Brain microvascular endothelial cell (primary cell): ENCODE measurements at places on chromosomes 1 and 21.

DNA sequence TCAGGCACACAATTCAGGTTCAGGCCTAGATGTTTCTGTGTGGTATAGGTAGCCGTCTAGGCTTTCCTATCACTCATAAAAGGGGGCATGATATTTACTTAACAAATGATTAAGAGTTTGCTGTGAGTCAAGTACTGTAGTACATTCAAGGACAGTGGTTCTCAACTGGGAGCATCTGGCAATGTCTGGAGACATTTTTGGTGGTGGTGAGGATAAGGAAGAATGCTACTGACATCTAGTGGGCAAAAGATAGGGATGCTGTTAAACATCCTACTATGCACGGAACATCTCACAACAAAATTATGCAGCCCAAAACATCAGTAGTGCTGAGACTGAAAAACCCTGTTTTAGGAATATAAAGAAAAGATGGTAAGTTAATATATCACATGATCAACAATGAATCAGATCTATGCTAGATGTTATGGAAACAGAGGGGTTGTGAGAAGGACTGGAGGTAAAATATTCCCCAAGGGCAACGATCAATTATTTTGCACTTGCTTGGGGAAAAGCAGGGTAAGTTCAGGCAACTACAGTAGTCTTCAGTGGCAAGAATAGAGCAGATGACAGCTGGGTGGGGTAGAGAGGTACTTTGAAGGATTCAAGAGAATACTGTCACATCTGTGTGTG lies 4.9 kb downstream of the DNTTIP2 start:
- DNase-seq = peak; percentile 38

DNA sequence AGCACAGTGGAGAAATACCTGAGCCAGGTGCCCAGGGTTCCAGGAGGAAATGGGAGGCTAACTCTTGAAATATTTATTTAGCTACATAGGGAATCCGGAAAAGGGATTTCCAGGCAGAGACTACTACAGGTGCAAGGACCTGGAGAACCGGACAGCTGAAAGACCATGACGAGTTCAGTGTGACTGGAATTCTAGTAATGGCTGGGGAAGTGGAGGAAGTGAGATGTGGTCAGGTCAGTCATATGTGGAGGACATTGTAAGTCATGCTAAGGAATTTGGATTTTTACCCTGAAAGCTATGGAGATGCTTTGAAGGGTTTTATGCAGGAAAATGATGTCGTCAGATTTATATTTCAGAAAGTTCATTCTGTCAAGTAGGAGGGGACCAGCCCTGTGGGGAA lies 1.8 kb downstream of the CAP1 start:
- no peak for DNase-seq

- DNase-seq = no peak
Observed at GRCh38 chr1:231550448-231550781, 21.9 kb downstream of the TSNAX start.

GRCh38 chr1:91952187-91952586 lies 3.0 kb downstream of the BRDT start:
- no peak for DNase-seq

DNA sequence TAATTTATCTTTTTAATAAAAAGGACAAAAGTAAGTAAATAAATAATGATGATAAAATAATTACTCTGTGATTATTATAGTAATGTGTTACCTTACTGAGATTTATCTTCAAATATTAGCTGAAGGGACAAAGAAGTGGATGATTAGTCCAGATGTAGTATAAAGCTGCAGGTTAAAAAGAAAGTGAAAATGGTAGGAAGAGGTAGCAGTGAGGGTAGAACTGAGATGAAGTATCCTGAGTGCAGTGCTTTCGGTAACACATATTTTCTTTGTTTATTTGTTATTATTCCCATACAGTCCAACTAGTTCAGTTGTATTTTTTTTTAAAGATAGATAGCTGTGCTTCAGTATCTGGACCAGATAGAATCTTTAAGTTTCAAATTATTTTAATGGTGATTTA lies 1203.5 kb downstream of the NCAM2 start:
- no peak for DNase-seq

GRCh38 chr1:182739545-182739944 lies 50.0 kb upstream of the NPL start:
- peak; percentile 25 for DNase-seq

- no peak for DNase-seq
Observed at GRCh38 chr1:200448034-200448762, 38.4 kb upstream of the ZNF281 start.

DNA sequence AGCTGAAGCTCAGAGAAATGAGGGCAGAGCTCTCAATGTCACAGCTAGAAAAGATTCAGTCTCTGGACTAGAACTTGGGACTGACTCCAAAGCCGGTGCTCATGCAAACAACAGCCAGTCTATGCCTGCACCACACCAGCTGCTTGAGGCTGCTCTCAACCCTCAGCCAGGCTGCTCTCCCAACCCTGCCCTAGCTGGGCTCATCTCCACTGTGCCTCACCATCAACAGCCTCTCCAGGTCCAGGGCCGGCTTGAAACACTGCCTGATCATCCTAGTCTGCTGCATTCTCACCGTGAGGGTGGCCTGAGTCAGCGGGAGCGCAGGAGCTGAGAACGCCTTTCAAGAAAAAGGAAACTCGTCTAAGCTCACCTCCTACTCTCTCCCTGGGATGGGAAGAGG lies 94.5 kb downstream of the PTPRU start:
- DNase-seq = no peak

- DNase-seq = no peak
Observed at GRCh38 chr1:227364657-227365056, 46.4 kb upstream of the CDC42BPA start.

- DNase-seq = no peak
Observed at GRCh38 chr1:197843401-197843800, 59.0 kb upstream of the C1orf53 start.

- DNase-seq = no peak
Observed at GRCh38 chr21:14722841-14723483, 176.8 kb upstream of the SAMSN1 start.

- DNase-seq = no peak
Observed at GRCh38 chr1:234336359-234336758, 36.9 kb upstream of the COA6 start.

- no peak for DNase-seq
Observed at GRCh38 chr1:230379928-230380327, 46.2 kb downstream of the PGBD5 start.

DNA sequence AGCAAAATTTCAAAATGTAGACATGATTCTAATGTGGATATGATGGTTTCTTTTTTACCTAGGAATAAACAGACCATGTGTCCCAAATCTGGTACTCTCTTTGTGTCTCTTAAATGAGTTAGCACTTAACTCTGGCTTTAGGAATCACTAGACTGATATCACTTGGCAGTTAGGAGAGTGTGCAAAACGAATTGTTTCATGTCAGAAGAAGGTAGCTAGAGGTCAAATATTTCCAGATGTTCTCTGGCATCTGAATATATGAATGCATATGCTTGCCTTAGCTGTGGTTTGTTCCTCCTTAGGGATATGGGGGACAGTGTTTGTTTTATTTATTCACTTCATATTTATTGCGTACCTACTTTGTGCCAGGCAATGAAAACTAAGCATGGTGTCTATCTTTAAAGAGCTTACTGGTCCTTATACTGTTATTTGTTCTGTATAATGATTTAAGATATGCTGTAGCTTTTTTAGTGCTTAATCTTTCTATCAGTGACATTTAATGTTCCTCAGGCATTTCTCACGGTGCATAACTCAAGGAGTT lies 65.2 kb downstream of the LRRC8C start:
- no peak for DNase-seq

DNA sequence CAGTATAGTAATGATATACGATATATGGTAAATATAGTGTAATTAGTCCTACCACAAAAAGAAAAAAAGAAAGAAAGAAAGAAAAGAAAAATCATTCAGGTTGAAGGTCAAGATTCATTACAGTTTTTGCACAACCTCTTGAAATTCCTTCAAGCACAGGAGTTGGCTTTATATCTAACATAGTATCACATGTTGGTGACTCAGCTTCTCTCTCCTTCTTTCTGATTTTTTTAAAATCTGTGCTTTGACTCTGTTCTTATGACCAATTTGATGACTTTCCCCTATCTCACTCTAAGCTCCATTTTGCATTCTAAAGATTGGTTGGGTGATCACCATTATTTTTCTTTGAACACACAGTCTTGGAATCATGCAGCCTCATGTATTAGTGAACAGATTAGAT lies 148.2 kb upstream of the COL11A1 start:
- peak; percentile 22 for DNase-seq

- DNase-seq = no peak
Observed at GRCh38 chr1:7018826-7019225, 233.6 kb downstream of the CAMTA1 start.
